ENCODE measurements at places on chromosomes 7 and 10.
A peak's percentile ranks its signal among the peaks of the same experiment; 100 is the strongest.

- no peak for DNase-seq
- peaks cover 71% of the 10 kb centered on the region for H3K4me1 ChIP-seq
- no peak overlapping the region for H3K4me3 ChIP-seq
- H3K27me3 ChIP-seq: no peaks in the 10 kb centered on the region
- no peak overlapping the region for H3K27ac ChIP-seq
Measured at GRCh38 chr7:121882731-121883130, 9.8 kb downstream of the PTPRZ1 start.

- H3K4me1 ChIP-seq: peaks cover 11% of the 10 kb centered on the region
- no peaks in the 10 kb centered on the region for H3K36me3 ChIP-seq
- DNase-seq: no peak
- no peak overlapping the region for H3K4me3 ChIP-seq
- H3K27ac ChIP-seq: no peak overlapping the region
Measured at GRCh38 chr7:157292770-157293412, 43.9 kb upstream of the DNAJB6 start.

GRCh38 chr7:152436111-152436930 lies 518 bp upstream of the KMT2C start:
- H3K27me3 ChIP-seq: peaks cover 4% of the 10 kb centered on the region
- H3K27ac ChIP-seq: no peak overlapping the region
- peak overlapping the region; percentile 89 for H3K4me3 ChIP-seq
- H3K4me1 ChIP-seq: peaks cover 29% of the 10 kb centered on the region
- no peaks in the 10 kb centered on the region for H3K36me3 ChIP-seq

DNA sequence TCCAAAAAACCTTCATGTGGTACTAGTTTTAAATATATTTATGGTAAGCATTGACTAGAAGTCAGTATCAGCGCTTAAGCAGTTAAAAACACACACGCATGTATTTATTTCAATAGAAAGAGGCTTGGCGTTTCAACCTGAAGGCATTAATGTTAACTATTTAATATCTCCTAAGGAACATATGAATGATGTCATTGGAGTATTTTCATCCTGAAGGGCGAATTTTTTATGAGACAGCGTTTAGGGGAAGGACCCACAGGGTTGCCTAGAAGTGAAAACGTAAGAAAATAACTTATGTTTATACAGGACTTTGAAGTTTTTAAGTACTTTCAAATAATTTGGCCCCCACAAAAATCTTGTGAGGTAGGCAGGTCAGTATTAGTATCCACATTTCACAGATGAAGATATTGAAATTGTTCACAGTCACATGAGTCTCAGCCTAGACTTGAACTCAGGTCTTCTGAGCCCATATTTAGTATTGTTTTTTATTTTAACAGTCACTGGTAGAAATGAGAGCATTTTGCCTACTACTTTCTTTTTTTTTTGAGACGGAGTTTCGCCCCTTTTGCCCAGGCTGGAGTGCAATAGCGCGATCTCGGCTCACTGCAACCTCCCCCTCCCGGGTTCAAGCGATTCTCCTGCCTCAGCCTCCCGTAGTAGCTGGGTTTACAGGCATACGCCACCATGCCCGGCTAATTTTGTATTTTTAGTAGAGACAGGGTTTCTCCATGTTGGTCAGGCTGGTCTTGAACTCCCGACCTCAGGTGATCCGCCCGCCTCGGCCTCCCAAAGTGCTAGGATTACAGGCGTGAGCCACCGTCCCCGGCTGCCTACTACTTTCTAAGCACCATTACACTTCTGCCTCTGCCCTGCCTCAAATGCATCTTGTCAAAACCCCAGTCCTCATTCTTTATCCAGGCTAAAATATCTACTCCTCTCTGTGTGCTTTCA lies 1.8 kb downstream of the SLK start:
- H3K4me3 ChIP-seq: peak overlapping the region; percentile 98
- DNase-seq: no peak
- H3K4me1 ChIP-seq: peaks cover 44% of the 10 kb centered on the region
- no peaks in the 10 kb centered on the region for H3K27me3 ChIP-seq

- no peak for DNase-seq
- H3K36me3 ChIP-seq: peaks cover 2% of the 10 kb centered on the region
- H3K27me3 ChIP-seq: no peaks in the 10 kb centered on the region
- no peaks in the 10 kb centered on the region for H3K4me1 ChIP-seq
- no peak overlapping the region for H3K4me3 ChIP-seq
Measured at GRCh38 chr7:76037310-76037709, 10.5 kb downstream of the STYXL1 start.

- no peak for DNase-seq
- H3K36me3 ChIP-seq: peaks cover 3% of the 10 kb centered on the region
- peaks cover 21% of the 10 kb centered on the region for H3K4me1 ChIP-seq
- no peaks in the 10 kb centered on the region for H3K27me3 ChIP-seq
Measured at GRCh38 chr7:1156782-1157535, 3.0 kb downstream of the ZFAND2A start.

- peaks cover 16% of the 10 kb centered on the region for H3K4me1 ChIP-seq
- peak overlapping the region; percentile 94 for H3K27ac ChIP-seq
Measured at GRCh38 chr7:2729031-2729892, 41.3 kb downstream of the AMZ1 start.

- DNase-seq: no peak
- H3K4me1 ChIP-seq: peaks cover 39% of the 10 kb centered on the region
- no peak overlapping the region for H3K27ac ChIP-seq
- peaks cover 2% of the 10 kb centered on the region for H3K36me3 ChIP-seq
- no peaks in the 10 kb centered on the region for H3K27me3 ChIP-seq
Measured at GRCh38 chr7:138606236-138606635, 94.9 kb downstream of the SVOPL start.

- no peaks in the 10 kb centered on the region for H3K27me3 ChIP-seq
- no peak overlapping the region for H3K4me3 ChIP-seq
- H3K4me1 ChIP-seq: peaks cover 18% of the 10 kb centered on the region
- no peaks in the 10 kb centered on the region for H3K36me3 ChIP-seq
- H3K27ac ChIP-seq: peak overlapping the region; percentile 35
Measured at GRCh38 chr7:2006921-2007381, 225.8 kb downstream of the MAD1L1 start.

GRCh38 chr10:71081912-71082311 lies 130.5 kb upstream of the UNC5B start:
- DNase-seq: no peak
- H3K36me3 ChIP-seq: no peaks in the 10 kb centered on the region
- H3K27me3 ChIP-seq: no peaks in the 10 kb centered on the region
- no peak overlapping the region for H3K4me3 ChIP-seq
- peaks cover under 1% of the 10 kb centered on the region for H3K4me1 ChIP-seq
